Stimulated activated CD8-positive, alpha-beta memory T cell treated with anti-CD3 and anti-CD28 coated beads, Interleukin-7, amount 100 ng/mL, for 1 hour (primary cell): ENCODE measurements at places on chromosomes 5 and 9.

GRCh38 chr9:94865582-94866452 lies 139.3 kb downstream of the AOPEP start:
- DNase-seq, result no peak

GRCh38 chr9:77127071-77127470 lies 50.3 kb upstream of the VPS13A start:
- no peak for DNase-seq

- peak; percentile 73 for DNase-seq
These were observed at the start of gene MRPS2 for GRCh38 chr9:135500525-135501260. Gene MRPS2, plus strand, starts transcription at chr9:135500682. Its CDS starts 29 bp downstream, at chr9:135500711.

DNA sequence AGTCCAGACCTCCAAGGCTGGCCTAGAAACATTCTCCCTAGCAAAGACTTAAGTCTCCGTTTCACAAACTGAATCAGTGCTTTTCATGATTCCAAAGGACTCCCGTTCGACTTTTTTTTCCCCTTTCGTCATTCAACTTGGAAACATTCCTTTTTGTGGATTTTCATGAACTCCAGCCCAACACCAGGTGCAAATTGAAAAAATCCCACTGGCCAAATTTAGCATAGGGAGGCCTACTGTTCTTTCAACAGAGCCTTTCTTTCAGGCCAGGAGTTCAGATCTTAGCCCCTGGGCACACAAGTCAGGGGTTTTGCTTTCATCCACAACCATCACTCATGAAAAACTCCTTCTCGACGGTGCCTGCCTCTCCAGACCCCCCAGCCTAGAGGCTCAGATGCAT lies 285.3 kb downstream of the PIK3R1 start:
- no peak for DNase-seq

GRCh38 chr9:131031005-131031641 lies 22.1 kb downstream of the LAMC3 start:
- DNase-seq, result no peak

DNA sequence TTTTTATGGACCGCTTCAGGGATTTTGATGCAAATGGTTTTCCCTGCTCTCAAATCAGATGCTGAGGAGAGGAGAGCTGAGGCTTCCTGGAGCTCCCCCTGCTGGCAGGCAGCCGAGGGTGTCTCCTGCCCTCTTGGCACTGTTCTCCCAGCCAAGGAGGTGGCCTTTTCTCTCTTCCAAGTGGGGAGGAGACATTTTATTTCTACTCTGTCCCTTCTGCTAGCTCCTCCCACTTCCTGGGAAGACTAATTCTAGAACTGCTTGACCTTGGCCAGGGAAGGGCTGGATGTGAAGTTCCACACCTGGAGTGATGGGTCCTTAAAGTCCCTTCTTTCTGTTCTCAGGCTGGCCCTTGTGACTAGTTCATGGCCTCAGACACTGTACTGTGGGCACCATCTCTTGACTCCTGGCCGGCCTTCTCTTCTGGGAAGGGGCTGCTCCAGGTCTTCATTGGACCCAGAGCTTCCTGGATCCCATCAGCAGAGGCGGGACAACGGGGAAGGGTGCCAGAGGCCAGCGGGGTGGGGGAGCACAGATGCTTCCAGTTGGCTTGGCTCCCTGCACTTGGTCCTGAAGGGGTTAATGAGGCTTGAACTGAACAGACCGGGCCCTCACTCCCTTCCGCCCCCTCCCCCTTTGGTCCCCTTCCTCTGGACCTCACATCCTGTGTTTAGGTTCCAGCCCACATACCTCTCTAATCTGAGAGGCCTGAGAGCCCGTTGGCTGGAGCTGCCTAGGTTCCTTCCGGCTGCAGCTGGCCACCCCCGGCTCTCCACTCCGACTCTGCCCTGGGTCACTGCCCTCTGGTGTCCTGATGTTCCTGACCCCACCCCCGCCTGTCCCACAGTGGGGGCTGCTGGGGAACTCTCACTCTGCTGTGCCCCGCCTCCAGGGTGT lies 32.1 kb downstream of the PTPA start:
- DNase-seq, result peak; percentile 50

DNA sequence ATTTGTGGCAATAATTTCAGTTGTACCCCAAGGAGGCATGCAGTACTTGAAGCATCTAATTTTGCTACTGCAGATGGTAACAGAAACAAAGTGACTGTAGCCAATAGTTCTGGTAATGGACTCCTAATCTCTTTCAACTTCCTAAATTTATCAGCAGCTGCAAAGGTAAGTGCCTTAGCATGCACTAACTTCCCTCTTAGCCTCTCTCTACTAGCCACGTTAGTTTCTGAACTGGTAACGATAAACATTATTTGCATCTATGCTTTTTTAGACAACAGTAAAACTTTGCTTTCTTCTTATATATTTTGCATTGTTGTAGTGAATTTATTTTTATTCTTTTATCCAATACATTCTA lies 6.2 kb upstream of the CKS2 start:
- DNase-seq, result no peak
